ENCODE measurements at places on chromosomes 11 and 22.

GRCh38 chr22:46429325-46429853, 93.9 kb downstream of the TRMU start:
- no peak for DNase-seq

DNA sequence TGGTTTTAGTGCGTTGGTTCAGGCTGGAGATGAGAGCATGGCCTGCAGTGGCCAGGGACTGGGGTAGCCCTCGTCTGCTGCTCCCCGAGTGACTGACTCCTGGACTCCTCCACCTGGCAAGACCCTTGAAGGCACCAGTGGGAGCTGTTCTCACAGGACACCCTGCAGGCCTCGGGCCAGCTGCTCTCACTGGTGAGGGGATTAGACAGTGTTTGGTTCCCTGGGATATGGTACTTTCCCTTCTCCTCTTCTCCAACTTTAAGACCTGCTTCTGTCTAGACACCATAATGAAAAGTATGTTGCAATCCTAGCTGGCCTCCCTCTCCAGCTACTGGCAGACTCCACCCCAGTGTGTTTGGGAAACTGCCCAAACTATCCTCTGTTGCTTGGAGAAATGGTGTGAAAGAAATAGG, 168.8 kb upstream of the CADM1 start:
- no peak for DNase-seq

- no peak for DNase-seq
Measured at GRCh38 chr22:31627223-31627731, 34.7 kb downstream of the PISD start.

- DNase-seq = no peak
Measured at GRCh38 chr11:8642196-8642841, 40.1 kb downstream of the TRIM66 start.

GRCh38 chr22:27638329-27639233, 163.0 kb downstream of the MN1 start:
- DNase-seq = no peak

GRCh38 chr11:115699733-115700132, 195.5 kb upstream of the CADM1 start:
- DNase-seq = no peak

DNA sequence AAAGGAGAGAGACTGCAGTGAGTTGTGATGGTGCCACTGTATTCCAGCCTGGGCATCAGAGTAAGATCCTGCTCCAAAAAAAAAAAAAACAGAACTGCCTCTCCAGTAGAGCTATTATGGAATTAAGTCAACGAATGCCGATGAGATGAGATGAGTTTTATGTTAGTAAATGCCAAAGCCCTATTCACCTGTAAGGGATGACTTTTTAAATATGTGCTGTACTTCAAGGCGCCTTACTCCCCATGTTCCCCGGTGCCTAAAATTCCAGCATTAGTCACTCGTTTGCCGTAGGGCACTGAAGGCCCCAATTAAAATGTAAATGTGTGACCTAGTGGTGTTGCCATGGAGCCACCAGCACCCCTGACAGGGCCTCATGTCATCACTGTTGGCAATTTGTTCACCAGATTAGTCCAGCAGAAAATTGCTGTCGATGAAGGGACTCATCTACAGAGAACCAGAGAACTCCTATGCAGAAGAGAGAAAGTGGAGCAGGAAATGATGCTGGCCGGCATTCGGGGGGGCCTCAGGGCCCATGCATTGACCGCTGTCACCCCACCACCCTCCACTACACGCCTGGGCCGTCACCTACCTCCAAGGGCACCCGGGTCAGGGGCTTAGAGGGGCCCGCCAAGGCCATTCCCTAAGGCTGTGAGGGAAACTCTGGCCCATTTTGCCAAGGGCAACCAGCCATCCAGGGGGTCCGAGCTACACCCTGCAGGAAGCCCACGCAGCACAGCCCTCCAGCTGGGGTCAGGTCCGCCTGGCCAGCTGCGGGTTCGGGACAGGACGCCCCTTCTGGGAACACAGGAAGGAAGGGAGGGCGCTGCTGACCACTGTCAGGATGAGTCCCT, 17.8 kb downstream of the LIF start:
- no peak for DNase-seq

GRCh38 chr11:110858547-110858921, 146.3 kb upstream of the ARHGAP20 start:
- DNase-seq = no peak

DNA sequence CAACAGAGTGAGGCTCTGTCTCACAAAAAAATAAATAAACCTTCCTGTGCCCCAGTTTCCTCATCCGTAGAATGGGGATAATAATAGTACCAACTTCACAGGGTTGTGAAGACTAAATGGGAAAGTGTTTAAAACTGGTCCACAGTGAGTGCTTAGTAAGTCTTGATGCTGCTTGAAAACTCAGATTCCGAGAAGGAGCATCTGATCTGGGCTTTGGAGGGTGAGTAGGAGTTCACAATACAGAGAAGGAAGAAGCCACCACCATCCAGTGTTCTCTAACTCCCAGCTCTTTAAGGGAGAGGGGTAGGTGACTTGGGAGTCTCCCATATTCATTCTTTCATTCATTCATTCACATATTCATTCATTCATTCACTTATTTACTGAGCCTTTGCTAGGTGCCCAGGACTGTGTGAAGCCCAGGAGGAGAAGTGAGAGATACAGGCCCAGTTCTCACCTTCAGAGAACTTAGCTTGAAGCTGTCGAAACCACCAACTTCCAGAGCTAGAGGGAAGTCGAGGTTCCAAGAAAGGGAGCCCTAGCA, 17.7 kb downstream of the CYTH4 start:
- no peak for DNase-seq

DNA sequence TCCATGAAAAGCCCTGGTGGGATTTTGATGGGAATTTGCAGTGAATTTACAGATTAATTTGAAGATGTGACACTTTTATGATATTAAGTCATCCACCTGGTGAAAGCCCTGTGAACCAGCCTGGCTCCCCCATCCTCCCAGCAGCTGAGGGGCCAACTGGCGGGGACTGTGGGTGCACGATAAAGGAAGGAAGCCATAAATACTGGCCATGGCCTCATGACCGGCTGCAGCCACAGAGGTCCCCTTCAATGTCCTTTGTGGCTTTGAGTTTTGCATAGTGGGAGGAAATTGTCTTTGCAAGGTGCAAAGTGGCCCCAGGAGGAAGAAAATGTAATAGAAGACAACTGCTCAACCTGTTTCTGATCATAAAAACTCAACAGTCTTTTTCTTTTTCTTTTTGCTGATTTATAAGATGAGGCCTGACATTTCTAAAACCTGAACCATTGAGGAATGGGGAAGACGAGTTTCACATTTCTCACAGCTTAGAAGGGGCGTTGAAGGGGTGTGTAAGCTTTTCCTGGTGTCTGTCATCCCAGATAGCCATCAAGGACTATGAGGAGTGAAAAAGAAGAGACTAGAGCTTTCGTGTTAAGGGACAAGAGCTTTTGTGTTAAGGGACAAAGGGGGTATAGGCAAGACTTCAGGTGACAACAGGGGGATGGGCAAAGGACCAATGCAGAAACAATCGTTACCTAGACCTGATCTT, 6.3 kb upstream of the NDUFV1 start:
- DNase-seq = no peak

GRCh38 chr11:35293035-35293434, 126.3 kb downstream of the SLC1A2 start:
- DNase-seq = no peak

DNA sequence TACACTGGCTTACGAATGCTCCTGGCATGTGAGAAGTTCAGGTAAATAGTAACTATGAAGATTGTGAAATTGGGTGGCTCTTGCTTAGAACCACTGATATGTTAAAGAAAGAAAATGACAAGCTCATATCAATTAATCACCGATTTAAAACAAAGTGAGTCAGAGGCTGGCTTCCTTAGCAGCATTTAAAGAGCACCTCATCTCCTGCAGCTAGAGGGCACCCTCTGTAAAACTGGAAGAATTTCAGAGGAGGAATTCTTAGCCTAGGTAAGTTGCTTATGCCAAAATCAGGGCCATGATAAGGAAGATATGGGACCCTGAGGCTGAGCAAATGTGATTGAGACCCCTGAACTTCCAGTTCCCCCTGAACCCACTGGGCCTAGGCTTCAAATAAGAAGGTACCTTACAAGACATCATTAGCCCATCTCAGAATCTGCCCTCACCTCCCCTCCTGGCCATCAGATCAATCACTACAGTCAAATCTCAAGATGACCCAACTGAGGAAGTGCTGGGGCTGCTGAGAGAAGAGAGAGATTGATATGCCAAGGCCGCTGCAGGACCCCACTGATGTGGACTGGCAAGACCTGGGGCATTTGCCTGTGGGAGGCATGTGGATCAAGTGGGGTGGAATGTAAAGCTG, 8.6 kb upstream of the CD3E start:
- DNase-seq = no peak

DNA sequence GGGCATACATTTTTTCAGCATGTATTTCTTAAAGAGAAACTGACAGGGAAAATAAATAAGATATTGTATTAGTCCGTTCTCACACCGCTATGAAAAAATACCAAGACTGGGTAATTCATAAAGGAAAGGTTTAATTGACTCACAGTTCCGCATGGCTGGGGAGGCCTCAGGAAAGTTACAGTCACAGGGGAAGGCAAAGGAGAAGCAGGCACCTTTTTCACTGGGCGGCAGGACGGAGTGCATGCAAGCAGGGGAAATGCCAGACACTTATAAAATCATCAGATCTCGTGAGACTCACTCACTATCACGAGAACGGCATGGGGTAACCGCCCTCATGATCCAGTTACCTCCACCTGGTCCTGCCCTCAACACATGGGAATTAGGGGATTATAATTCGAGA, 44.2 kb downstream of the PPFIA1 start:
- DNase-seq = no peak

- DNase-seq = no peak
Measured at GRCh38 chr22:30605449-30606110, 1.4 kb upstream of the TCN2 start.

GRCh38 chr22:49197505-49197904, 630.2 kb downstream of the BRD1 start:
- DNase-seq = no peak

DNA sequence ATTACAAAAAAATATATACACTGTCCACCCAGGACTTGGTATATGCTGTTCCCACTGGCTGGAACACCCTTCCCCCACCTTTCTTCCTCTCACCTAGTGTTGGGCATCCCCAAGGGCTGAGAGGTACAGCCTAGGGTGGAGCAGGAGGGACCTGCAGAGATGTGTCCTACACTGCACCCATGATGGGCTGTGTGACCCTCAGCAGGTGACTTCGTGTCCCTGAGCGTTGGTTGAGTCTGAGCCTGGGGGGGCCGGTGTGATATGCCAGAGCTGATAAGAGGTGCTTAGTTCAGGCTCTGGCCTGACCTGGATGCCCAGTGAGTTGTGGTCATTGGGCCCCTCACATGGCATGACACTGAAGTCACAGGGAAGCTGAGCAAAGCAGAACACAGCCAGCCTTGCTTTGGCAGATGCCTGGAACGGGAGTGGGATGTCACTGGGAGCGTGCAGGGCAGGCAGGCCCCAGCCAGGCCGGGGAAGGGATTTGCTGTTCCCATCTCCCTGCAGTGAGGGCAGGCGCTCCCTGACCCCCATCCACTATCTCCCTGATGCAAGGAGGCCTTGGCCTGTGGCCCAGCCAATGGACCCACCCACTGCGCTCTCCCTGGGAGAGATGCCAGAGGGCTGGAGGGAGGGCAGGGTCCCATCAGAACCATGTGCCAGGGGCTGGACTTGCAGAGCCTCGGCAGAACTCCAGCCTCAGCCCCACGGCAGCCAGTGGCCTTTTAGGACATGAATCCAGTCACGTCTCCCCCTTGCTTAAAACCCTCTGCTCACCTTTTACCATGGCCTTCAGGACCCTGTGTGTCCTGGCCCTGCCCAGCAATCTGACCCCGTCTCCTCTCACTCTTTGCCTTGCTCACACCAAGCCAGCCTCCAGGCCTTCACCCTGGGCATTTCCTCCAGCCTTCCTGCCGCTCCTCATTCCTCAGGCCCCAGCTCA, 138.9 kb downstream of the MN1 start:
- DNase-seq = no peak

GRCh38 chr11:36455658-36456111, 54.4 kb downstream of the TRAF6 start:
- peak; percentile 99 for DNase-seq

- DNase-seq = no peak
Measured at GRCh38 chr11:62505059-62505439, 41.6 kb downstream of the AHNAK start.

DNA sequence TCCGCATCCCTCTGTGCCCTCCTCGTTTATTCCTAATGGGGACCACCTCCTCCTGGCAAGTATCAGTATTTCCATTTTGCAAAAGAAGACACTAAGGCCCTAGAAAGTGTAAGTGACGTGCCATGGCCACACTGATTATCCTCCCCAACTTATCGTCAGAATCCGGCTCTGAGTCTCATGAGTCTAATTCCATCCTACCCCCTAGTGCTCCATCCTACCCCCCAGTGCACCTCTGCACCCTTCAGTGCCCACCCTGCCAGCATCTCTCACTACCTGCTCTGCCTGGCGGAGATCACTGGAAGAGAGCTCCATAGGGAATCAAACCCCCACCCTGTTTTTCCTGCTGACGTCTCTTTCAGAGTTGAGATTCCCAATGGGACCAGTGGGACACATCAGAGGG, 31.8 kb downstream of the PRDM11 start:
- DNase-seq = no peak

GRCh38 chr11:64751580-64751979, 7.6 kb upstream of the RASGRP2 start:
- no peak for DNase-seq

GRCh38 chr11:125235071-125235471, 70.5 kb downstream of the PKNOX2 start:
- DNase-seq = no peak

- no peak for DNase-seq
Measured at GRCh38 chr11:126418887-126419286, 63.4 kb downstream of the ST3GAL4 start.

- DNase-seq = no peak
Measured at GRCh38 chr22:20093418-20094196, 13.6 kb downstream of the DGCR8 start.

DNA sequence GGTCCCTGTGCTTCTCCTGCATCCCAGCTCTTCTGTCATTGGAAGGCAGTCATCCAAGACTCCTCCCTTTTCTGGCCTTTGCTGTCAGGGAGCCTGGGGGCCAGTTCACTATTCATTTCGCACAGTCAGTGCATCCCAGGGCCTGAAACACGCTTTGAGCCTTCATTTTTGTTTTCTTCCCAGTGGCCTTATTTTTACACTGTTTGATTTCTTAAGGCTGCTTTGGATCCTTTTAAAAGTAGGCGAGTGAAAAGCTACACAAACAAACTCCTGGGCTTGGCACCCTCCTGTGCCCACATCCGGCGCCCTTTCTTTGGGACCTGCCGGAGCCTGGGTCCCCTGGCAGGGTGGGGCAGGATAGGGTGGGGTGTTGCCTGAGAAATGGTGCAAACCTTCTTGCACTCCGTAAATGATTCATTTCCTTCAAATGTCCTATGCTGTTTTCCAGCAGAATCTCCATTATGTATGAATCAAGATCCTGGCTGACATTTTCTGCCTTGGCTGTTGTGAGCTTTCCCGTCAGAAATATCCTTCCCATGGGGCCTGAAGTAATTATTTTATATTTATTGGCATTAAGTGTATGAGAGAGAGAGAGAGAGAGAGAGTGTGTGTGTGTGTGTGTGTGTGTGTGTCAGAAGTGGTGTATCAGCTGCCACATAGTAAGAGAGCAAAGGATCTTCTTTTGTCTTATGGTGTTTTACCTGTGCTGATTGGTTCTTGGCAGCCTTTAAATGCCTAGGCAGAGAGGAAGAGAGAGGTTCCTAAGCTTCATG, 45.6 kb downstream of the BCR start:
- DNase-seq = no peak

GRCh38 chr11:17883946-17884345, 128.9 kb downstream of the SERGEF start:
- DNase-seq = no peak

Data from non-pigmented ciliary epithelial cell (primary cell).